Activated CD4-positive, alpha-beta T cell treated with anti-CD3 and anti-CD28 coated beads, Interleukin-2, amount 10 ng/mL, durations not matched to agents 7 days and 5 days (primary cell): ENCODE measurements at places on chromosomes 13 and 19.

DNA sequence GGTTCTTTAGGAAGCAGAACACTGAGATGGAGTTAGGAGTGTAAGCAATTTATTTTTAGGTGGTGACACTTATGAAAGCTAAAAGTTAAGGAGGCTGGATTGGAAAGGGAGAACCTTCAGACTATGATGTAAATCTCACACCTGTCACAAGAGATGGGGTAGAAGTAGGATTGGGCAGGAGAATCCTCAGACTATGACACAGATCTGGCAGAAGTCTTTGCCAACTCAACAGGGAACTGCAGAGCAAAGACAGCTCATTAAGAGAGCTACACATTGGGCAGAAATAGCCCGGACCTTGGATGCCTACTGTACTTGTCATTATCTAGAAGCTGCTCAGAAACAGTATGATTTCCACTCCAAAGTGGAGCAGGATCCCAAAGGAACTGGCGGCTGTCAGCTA lies 134.4 kb downstream of the DNAJC15 start:
- no peak for DNase-seq

DNA sequence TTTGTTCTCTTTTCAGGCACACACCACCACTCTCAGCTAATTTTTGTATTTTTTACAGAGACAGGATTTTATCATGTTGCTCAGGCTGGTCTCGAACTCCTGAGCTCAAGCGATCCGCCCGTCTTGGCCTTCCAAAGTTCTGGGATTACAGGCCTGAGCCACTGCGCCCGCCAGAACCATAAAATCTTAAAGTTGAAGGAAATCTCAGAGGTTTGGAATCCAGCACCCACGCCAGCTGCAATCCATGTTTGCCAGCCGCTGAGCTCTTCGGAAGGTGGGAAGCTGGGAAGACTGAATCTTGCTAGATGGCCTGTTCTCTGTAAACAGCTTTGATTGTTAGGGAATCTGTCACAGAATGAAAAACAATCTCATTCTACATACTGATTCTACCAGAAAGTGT lies 38.5 kb downstream of the SPATA13 start:
- no peak for DNase-seq

GRCh38 chr19:47093254-47093653 lies 20.3 kb downstream of the ZC3H4 start:
- no peak for DNase-seq

GRCh38 chr19:2488942-2489731 lies 13.2 kb downstream of the GADD45B start:
- no peak for DNase-seq

GRCh38 chr13:77827332-77827731 lies 91.3 kb downstream of the EDNRB start:
- DNase-seq, result no peak

GRCh38 chr19:17346109-17346671 lies 8.8 kb downstream of the GTPBP3 start:
- peak; percentile 80 for DNase-seq

- no peak for DNase-seq
Measured at GRCh38 chr19:6712231-6712630, 8.2 kb downstream of the C3 start.

DNA sequence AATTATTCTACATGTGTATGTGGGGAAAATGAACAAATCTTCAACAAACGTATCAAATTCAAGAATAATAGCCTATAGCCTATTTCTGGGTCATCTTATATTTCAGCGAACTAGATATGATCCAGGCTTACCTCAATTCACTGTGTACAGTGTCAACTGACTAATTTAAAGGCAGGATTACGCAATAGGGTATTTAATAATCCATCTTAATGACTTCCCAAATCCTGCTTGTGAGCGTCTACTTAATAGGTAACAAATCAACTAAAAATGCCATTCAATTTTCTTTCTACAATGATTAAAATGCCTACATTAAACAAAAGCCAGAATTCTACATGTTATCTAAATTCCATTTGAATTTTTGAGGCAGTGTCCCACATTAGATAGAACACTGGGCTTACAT lies 67.0 kb downstream of the USP12 start:
- no peak for DNase-seq

DNA sequence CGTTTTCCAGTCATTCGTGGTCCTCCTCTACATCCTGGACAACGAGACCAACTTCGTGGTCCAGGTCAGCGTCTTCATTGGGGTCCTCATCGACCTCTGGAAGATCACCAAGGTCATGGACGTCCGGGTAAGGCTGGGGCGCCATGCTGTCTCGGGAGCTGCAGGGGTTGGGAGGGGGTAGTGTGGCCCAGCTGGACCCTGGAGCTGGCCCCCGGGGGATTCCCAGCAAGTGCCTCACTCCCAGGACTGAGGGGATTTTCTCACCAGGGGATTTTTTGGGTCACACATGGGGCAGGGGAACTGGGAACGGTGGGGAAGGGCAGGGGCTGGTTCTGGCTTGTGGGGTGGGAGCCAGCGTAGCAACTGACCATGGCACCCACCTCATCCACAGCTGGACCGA lies 10.8 kb upstream of the RELB start:
- DNase-seq, result no peak

- no peak for DNase-seq
Measured at GRCh38 chr19:15198951-15199660, 1.7 kb downstream of the NOTCH3 start.
